ENCODE measurements at places on chromosomes 3 and 15.

GRCh38 chr15:94131875-94132274 lies 99.5 kb upstream of the MCTP2 start:
- DNase-seq, result no peak

DNA sequence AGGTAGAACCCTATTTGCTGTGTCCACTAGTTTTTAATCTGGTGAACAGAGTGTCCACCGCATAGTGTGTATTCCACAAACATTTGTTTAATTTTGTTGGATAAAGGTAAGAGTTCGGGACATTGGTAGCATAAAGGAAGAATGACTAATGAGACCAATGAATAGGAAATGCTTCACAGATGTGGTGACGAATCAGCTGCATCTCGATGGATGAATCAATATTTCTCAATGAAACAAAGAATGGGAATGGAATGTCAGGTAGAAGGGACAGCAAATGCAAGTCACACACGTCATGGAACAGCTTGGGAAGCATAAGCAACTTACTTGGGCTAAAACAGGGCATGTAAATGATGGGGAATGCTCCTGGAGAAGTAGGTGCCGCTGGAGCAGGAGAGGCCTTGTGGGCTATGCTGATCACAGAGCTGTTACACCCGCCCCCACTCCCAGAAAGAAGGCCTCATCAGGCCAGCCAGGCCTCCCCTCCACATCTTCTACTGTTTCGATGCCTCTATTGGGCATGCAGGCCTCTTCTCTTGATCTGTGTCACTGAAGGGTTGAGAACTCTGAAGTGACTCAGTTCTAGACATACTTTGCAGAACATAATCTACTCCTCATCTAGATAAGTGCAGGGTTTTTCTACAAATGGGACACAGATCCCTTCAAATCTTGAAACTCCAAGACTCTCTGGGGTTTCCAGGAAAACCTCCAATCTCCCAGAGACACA lies 120.0 kb upstream of the GADL1 start:
- DNase-seq, result no peak

- no peak for DNase-seq
Observed at GRCh38 chr3:126992776-126993175, 9.9 kb downstream of the PLXNA1 start.

DNA sequence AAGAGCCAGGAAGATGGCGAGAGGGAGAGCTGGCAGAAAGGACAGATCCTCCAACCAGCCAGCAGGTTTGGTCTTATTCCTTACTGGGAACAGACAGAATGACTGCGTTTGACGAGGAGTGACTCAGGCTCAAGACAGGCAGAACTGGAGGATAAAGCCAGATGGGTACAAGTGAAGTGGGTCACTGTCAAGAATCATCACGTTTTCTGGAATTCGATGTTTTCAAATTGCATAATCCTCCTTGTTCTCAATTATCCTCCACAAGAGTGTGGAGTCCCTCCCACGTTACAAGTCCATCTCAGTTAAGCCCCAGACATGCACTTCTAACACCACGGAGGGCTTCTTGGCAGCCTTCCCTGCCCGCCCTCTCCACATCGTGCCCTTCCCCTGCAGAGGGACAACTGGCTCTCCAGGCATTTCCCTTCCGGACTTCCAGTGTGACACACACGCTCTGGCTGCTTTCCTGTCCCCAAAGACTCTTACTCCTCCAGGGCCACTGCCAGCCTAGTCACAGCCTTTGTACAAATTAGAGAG lies 183.1 kb downstream of the CHST2 start:
- peak; percentile 77 for DNase-seq

DNA sequence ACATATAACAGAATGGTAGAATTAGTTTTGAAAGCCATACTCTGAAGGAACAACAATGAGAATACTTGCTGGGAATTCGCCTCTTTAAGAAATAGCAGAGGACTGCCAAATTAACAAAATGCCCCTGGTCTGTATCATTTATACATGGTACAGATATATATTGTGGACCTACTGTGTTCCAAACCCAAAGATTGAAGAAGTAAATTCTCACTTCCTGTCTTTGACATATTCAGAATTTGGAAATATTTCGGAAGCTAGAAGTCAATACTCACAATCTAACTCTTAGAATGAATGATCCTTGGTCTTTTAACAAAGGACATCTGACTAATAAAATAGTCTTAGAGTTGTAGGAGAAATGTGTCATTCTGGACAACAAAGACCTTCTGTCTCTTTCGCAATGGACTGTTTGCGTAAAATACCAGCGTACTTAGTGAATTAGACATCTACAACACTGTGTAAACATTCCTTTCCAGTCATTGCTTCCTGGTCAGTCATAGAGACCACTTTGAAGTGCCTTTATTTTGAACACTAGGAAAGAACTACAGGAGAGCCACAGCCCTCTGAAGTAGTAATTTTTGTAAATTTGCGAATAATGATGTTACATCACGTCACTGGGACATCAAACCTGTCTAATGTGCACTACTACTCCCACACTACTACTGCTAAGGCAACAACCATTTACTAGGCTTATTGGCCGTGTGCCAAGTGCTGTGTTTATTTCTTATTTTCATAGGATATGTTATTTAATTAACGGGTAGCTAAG lies 68.0 kb downstream of the CHL1 start:
- DNase-seq, result no peak

DNA sequence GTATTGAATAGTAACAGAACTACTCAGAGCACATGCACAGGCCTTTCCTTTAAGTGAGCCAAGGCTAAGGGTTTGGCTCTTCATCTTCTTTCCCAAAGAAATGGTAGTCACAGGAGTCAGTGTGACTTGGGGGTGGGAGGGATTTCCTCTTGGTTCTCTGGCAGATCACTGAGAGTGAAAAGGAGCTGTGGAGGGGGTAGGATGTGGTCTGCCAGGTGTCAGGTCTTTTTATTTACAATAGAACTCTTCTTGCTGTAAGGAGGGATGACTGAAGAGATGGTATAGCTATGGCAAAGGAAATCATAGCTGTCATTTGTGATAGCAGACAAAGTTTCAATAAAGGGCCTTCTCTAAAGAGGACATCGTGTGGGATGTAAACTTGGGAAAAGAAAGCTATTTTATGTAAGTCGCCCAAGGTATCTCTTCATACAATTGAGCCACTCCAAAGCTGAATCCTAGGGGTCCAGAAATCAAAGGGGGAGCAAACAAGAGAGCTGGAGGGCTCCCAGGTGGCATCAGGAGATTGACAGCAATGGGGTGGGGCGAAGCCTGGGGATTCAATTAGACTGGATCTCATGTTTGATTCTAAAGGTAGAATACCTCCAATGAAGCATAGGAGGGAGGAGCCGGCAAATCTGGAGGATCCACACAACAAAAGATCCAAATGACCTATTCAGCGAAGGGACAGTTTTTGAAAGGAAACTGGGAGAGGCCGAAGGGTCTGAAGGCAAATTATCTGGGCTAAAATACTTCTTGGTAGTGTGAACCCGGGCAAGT lies 20.0 kb upstream of the CHD2 start:
- DNase-seq, result no peak

DNA sequence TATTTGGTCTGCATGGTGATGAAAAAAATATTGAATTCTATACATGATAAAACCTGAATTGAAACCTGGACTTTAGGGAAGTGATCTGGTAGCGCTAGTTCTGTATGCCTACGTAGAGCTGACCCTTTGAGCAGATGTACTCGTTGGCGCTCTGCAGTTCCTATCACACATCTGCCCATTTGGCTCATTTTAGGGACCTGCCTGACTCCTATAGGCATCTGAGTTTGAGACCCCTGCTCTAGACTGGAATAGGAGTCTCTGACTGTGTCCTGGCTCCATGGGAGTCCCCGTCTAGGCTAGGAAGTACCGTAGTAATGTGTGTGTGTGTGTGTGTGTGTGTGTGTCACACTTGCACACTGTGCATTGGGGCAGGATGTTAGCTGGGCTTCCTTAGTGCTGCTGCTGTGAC lies 21.2 kb downstream of the STARD5 start:
- DNase-seq, result no peak

DNA sequence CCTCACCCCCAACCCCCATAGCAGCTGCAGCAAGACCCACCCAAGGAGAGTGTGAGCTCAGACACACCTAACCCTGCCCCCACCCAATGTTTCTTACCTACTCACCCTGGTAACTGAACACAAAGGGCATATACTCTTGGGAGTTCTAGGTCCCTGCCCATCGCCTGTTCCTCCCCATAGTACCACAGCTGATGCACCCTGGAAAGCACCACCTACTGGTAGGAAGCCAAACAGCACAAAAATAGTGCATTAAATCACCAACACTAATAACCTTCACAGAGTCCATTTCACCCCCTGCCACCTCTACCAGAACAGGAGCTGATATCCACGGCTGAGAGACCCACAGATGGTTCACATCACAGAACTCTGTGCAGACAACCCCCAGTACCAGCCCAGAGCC lies 245.2 kb downstream of the EFHB start:
- DNase-seq, result no peak

- no peak for DNase-seq
Observed at GRCh38 chr3:139460529-139460928, 15.8 kb downstream of the RBP2 start.

DNA sequence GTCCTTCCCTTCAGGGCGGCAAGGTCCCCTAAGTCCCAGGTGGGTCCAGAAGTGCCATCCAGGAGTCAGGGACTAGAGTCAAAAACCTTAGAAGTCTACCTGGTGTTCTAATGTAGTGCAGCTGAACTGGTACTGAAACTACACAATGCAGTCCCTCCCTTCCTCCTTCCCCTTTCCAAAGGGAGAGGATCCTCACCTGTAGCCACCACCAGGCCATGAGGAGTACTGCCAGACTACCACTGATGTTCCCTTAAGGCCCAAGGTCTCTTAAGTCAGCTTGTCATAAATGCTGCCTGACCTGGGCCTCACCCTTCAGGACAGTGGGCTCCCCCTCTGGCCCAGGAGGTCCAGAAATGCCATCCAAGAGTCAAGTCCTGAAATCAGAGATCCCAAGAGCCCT lies 98.9 kb downstream of the ULK4 start:
- DNase-seq, result no peak

- DNase-seq, result no peak
Observed at GRCh38 chr15:55514414-55514850, 6.4 kb upstream of the DNAAF4 start.

DNA sequence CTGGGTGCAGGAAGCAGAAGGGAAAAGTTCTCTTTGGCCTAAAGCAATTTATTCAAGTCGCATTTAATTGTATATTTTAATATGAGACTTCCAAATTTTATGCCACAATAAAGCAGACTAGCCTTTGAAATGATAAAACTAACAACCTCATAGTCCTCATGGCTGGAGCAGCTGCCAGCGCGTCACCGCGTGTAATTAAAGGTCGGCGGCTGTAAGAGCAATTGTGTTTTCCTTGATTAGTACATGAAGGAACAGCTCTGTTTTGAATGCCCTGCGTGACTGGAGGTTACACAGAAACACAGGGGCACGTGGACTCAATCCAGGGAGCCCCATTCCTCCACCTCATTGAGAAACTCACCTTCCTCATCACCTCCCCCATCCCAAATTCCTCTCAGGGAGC lies 10.1 kb upstream of the LRRC15 start:
- no peak for DNase-seq

DNA sequence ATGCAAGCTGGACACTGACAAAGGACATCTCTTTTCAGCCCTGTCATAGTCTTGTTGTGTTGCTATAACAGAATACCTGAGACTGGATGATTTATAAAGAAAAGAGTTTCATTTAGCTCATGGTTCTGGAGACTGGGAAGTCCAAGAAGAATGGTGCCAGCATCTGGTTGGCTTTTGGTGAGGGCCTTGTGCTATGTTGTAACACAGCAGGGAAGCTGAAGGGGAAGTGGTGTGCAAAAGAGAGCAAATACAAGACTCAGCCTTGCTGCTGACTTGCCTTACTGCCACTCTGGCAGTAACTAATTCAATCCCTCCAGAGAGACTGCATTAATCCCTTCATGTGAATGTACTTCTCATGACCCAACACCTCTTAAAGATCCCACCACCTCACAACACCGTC lies 356.3 kb upstream of the PROK2 start:
- DNase-seq, result no peak

DNA sequence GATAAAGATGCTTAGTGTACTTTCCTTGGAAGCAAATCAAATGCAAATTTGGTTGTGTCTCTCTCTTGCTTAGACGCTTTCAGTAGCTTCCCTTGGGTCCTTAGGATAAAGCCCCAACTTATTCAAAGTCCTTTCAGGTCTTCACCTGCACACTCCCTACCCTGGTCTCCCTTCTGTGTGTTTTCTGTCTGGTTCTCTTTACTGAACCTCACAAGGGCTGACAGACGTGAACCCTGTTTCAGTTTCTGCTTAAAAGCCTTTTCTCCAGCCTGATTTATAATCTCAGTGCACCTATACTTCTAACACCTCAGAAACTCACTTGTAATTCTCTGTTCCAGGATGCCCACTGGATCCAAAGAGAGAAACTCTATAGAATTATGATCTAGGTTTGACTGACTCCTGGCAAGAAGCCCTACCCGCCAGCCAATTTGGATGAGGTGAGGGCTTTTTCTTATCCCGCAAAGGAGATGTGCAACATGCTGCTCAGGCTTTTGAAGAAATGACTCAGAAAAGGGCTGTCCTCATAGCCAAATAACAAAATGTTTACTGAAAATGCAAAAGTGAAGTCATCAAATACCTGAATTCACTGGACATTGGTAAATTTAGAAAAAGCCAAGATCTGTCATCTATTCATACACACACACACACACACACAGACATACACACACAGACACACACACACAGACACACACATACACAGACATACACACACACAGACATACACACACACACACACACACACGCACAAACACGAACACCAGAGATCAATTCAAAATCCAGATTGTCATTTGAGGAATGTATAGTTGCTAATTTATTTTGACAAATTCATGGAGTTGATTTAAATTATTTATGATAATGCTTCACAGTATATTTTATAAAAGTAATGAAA lies 102.4 kb upstream of the EOMES start:
- no peak for DNase-seq

DNA sequence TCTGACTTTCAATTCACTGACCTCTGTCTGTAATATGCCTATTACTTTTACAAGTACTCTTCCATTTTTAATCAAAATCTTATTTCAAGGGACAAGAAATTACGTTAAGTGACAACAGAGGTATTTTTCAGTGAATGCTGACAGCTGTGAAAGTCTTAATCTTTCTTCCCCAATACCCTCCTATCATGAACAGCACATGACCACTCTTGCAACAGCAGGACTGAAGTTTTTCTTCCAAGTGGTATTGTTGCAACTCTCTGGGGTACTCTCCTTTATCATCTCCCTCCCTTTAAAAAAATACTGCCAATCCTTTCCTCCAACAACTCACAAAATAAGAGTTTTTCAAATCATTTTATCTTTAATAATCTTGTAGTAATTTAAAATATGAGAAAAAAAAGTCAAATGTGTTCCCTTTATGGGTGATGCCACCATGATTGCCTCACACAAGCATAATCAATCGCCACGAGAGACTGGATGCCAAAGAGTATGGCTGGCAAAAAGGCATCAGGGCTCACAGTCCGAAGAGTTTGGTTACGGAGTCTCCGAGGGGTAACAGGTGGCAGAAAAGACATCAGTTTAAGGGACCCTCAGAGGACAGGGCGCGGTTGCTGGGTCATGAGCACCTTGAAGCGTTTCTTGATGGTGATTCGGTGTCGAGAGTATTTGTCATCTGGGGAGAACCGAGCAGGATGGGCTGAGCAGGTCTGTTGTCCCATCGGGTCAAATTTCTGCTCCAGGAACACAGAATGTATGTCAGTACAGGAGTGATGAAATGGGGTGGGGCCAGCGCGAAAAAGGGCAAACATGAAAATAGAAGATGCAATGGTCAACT lies 1.3 kb downstream of the NOP10 start:
- no peak for DNase-seq

Measured in HS-27A (cell line).